ENCODE measurements at places on chromosomes 11 and 22. TPM values are rescaled to one million over a fixed set of nuclear protein-coding genes. Genes with fewer than 3 reads are reported as not detected.

The ARHGAP32 gene
- total RNA-seq: 6.4 TPM

DNA sequence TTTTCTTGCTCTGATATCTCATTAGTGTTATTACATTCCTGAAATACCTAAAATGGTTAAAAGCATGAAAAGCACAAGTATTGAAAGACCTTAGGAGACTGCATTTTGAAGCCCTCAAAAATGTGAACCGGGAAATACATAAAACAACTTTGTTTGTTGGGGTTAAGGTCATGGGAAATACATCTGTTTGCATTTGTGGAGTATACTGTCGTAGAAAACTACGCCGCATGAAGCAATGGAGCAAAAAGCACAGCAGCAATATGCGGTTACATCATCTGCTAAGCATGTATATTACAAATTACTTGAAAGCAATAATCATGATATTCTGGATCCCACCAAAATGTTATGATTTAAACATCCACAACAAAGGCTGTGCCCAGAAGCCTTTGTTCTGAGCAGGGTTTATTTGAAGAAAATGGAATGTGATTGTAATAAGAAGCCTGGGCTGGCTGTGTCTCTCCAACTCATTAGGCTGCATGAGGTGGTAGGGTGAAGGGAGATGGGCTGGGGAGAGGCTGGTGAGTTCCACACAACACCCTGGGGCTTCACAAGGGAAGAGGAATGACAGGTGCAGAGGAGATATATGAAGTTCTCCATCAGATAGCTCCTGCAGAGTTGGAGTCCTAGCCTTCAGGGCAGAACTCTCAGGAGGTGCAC, 64.7 kb upstream of the LIN7C start:
- no peaks in the 10 kb centered on the region for H3K36me3 ChIP-seq
- H3K4me1 ChIP-seq: no peaks in the 10 kb centered on the region
- H3K27me3 ChIP-seq: peaks cover 7% of the 10 kb centered on the region
- no peak overlapping the region for H3K4me3 ChIP-seq
- H3K27ac ChIP-seq: no peak overlapping the region

DNA sequence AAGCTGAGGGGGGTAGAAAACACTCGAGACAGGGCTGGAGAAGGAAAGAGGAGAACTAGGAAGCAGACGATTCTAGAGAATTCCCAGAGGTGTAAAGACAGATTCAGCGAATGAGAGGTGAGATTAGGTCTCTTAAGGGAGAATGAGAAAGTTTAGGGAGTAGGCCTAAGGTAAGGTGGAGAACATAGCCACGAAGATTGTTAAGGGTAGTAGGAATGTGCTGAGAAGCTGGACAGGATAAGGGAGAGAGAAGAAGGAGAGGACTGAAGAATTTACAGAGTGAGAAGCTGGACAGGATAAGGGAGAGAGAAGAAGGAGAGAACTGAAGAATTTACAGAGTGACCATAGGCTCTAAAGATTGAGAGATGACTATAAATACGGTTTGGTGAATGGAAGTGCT, 908 bp downstream of the PPME1 start:
- H3K27me3 ChIP-seq: no peaks in the 10 kb centered on the region
- peaks cover 17% of the 10 kb centered on the region for H3K4me1 ChIP-seq
- H3K36me3 ChIP-seq: no peaks in the 10 kb centered on the region

- H3K27me3 ChIP-seq: no peaks in the 10 kb centered on the region
- H3K4me1 ChIP-seq: no peaks in the 10 kb centered on the region
- DNase-seq: no peak
These were observed 176.0 kb downstream of the EFCAB6 start for GRCh38 chr22:43636086-43636485.

- no peaks in the 10 kb centered on the region for H3K36me3 ChIP-seq
These were observed 36.1 kb downstream of the CCDC90B start for GRCh38 chr11:83249972-83250593.

DNA sequence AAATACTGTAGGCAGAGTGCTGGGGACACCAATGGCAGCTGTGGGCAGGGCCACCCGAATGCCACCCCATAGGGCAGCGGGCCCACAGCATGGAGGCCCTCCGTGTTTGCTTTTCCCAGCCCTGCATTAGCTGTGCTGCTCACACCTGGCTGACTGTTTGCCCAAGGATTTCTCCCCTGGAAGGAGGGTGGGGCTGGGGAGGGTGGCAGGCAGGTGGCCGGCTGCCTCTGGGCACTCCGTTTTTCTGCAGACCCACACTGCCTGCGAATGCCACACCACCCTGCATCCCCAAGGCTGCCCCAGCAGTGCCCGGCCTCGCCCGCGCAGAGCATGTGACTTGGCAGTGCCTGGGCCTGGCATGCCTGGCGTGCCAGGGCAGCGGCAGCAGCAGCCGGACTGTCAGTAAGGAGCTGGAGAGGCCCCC, 19.6 kb downstream of the DAGLA start:
- peaks cover 11% of the 10 kb centered on the region for H3K4me1 ChIP-seq
- H3K27ac ChIP-seq: no peak overlapping the region
- no peaks in the 10 kb centered on the region for H3K27me3 ChIP-seq
- H3K4me3 ChIP-seq: no peak overlapping the region
- H3K36me3 ChIP-seq: no peaks in the 10 kb centered on the region

DNA sequence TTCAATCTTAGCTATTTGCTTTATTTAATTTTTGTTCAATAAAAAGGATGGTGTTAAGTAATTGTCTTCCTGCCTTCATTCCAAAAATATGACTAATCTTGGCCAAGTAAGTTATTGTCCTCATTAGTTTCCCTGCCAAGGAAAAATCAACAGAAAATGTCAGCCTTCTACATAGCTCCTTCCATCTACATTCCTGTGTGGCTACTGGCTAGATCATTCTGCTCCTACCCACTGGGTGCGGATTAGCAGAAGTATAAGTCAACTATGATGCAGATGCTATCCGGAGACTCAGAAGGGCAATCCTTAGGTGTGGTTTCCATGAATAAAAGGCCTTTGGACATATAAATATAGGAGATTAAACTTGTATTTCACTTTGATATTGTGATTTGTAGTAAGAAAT, 154.4 kb downstream of the SBF2 start:
- peaks cover 15% of the 10 kb centered on the region for H3K4me1 ChIP-seq
- no peaks in the 10 kb centered on the region for H3K36me3 ChIP-seq
- H3K27me3 ChIP-seq: no peaks in the 10 kb centered on the region
- peak overlapping the region; percentile 10 for H3K27ac ChIP-seq
- H3K4me3 ChIP-seq: no peak overlapping the region
- DNase-seq: peak; percentile 88

The BTG4 gene
- total RNA-seq: not detected

The MB gene
- not detected for total RNA-seq

GRCh38 chr22:38901111-38901641, 29.2 kb upstream of the CBX6 start:
- DNase-seq: no peak
- no peak overlapping the region for H3K4me3 ChIP-seq
- H3K36me3 ChIP-seq: no peaks in the 10 kb centered on the region
- H3K4me1 ChIP-seq: no peaks in the 10 kb centered on the region
- H3K27ac ChIP-seq: no peak overlapping the region
- H3K27me3 ChIP-seq: peaks cover 23% of the 10 kb centered on the region

The ANO9 gene
- total RNA-seq: not detected

DNA sequence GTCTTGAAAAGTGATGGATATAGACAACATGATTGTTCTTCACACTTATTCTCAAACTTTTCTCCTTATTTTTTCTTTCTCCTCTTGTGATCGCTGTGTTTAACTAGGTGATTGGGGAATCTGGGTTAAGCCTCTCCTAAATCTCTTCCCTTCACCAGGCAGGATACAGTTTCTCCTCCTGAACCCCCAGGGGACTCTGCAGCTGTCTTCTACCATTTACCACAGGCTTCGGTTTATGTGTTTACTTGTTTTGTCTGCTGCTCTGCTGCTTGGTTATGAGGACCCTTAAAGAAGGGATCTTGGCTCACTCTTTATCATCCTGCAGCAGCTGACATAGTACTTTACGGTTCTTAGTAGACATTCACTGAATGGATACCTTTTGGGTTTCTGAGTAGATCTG, 124.2 kb downstream of the NCAM1 start:
- no peak overlapping the region for H3K4me3 ChIP-seq
- no peak for DNase-seq
- H3K27ac ChIP-seq: no peak overlapping the region
- no peaks in the 10 kb centered on the region for H3K4me1 ChIP-seq

Data from endothelial cell of umbilical vein (primary cell).